Muscle of leg (tissue), 16 donors: ENCODE measurements at places on chromosomes 2 and 18. TPM values are rescaled to one million over a fixed set of nuclear protein-coding genes. Genes with fewer than 3 reads are reported as not detected.

DNA sequence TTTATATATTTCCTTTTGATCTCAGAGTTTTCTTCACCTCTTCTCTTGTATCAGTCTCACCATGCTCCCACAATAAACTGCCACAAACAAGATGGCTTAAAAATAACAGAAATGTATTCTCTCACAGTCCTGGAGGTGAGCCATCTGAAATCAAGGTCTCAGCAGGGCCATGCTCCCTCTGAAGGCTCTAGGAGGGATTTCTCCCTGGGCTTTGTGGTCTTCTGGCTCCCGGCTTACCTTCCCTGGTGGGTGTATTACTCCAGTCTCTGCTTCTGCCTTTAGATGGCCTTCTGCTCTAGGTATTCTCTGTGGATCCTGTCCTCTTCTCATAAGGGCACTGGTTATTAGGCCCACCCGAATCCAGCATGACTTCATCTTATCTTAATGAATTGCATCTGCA lies 994.7 kb upstream of the POU3F3 start:
- no peak for DNase-seq

- DNase-seq: no peak
Observed at GRCh38 chr2:25018681-25019080, 23.2 kb upstream of the EFR3B start.

The IL1RN gene
- polyA plus RNA-seq: 0.57 TPM

DNA sequence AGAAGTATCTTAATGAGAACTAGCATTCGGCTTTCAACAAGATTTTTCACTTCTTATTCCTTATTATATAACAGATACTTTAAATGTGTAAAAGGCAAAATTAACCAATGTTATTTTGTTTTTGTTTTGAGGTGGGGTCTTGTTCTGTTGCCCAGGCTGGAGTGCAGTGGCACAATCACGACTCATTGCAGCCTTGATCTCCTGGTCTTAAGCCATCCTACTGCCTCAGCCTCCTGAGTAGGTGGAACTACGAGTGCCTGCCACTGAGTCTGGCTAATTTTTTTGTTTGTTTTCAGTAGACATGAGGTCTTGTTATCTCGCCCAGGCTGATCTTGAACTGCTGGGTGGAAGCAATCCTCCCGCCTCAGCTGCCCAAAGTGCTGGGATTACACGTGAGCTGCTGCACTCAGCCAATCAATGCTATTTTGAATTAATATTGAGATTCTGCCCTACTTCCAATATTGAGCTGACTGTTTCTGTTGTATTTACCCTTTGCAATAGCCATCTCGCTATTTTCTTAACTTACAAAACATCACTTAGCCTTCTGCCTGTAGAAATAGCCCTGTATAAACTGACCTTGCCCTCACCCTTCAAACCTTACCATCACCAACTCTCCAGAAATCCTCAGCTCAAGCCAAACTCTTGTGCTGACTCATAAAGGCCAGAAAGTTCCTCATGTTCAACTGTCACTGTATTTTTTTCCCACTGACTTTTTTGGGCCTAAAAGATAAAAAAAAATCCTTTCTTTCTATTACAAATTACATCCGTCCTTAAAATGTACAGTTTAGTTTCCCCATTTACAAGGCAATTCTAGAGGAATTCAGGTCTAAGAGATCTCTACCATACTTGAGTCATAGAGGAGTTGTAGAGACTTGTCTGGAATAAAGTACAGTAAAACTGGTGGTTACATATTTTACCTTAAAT lies 94.3 kb downstream of the OLA1 start:
- no peak for DNase-seq

GRCh38 chr2:222943820-222944219 lies 83.0 kb downstream of the ACSL3 start:
- DNase-seq: peak; percentile 18
